ENCODE measurements at places on chromosomes 7 and 10.
A peak's percentile ranks its signal among the peaks of the same experiment; 100 is the strongest.

- no peak for DNase-seq
Observed at GRCh38 chr10:86413046-86413728, 46.6 kb upstream of the GRID1 start.

DNA sequence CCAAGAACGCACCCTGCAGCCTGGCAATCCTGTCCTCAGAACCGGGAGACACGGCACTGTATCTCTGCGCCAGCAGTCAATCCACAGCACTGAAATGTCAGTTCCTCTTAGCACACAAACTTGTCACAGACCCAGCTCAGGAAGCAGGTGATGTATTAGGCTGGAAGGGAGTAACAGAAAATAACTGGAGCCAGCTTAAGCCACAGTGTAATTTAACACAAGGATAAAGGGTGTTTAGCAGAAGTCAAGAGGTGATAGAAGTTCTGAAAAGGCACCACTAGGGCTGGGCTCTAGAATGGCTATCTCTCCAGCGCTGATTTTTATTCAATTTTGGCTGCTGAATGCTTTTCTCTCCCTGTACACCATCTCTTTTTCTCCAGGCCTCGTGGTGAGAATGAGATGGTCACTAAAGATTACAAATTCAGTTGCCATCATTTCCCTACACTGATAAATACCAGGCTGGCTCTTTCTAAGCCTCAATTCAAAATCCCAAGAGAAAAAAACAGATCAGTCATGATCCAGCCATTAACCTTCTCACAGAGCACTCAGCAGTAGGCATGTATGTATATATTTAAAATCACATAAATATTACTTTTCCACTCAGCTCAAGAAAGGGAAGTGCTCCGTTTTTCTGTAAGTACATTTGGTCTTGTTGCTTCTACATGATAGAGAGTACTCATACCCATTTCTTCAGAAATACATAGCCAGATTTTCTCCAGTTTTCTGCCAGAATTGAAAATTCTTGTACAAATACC lies 102.7 kb upstream of the PRSS1 start:
- DNase-seq = no peak

GRCh38 chr7:14170872-14171271 lies 181.4 kb upstream of the ETV1 start:
- DNase-seq = no peak

DNA sequence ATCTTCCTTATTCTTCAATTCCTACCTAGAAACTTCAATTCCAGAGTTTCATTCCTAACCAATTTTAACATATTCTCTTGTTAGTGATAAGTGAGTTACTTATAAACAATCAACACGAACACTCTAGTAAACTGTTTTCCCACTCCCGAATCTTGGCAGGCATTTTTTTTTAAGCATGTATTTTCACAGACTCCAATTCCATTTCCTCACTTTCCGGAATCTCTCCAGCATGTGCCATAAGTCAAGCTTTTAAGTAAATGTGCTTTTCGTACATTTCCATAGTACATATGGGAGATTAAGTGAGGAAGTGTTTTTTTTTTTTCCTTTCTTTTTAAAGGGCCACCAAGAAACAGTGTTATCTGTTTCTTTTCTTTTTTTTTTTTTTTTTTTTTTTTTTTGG lies 89.1 kb downstream of the FGFR2 start:
- no peak for DNase-seq

- no peak for DNase-seq
Observed at GRCh38 chr7:132133501-132133900, 442.8 kb downstream of the PLXNA4 start.

DNA sequence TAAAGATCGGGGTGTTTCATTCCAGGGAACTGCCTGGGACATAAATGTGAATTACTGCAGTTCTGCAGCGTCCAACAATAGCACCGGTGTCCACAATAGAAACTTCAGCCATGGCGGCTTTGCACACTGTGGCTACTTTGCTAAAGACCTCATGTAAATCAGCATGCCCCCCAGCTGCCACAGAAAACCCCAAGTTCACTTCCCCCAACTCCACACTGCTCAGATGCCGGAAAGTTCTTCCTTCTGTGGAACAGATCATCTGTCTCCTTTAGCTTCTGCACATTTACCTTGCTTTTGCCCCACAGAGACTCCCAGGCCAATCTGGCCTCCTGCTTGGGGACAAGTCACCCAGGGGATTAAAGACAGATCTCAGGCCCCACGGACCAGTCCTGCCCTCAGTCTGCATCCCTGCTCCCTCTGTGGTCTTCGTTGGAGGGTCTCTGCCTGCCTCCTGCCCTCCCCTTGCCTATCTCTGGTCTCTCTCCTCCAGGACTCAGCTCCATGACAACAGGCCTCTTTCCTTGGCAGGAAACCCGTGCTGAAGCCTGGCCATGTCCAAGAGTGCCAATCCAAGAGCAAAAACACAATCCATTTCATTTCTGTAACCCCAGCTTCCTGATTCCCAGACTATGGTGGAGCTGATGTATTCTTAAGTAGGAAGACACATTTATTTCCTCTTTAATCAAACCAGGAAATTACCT lies 403.2 kb downstream of the RPS24 start:
- no peak for DNase-seq

GRCh38 chr7:152489044-152489443 lies 53.2 kb upstream of the KMT2C start:
- DNase-seq = no peak

GRCh38 chr10:49047128-49047639 lies 68.1 kb downstream of the VSTM4 start:
- DNase-seq = no peak

DNA sequence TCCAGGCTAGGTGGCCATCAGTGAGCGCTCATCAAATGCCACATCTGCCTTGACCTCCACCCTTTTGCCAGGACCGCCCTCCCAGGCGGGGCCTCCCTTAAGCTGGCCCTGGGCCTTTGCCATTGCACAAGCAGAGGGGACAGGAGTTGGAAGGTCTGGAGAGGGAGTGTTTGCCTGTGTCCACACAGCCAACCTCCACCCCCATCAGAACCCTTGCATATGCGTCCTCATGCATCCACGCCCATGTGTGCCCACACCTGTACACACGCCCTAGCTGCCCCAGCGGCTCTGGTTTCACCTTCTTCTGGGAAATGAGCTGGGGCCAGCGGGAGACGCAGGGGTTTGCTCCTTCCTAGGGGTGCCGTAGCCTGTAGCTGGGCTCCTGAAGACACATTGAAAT lies 64.0 kb downstream of the NEURL1 start:
- no peak for DNase-seq

- no peak for DNase-seq
Observed at GRCh38 chr10:102405632-102406031, 10.1 kb downstream of the NFKB2 start.

GRCh38 chr7:29243910-29244655 lies 49.5 kb downstream of the CHN2 start:
- DNase-seq = no peak

GRCh38 chr10:23158370-23158769 lies 33.7 kb upstream of the PTF1A start:
- DNase-seq = no peak

- no peak for DNase-seq
Observed at GRCh38 chr10:36489181-36489580, 636.2 kb upstream of the ANKRD30A start.

GRCh38 chr7:95545007-95545615 lies 51.2 kb downstream of the PDK4 start:
- no peak for DNase-seq

GRCh38 chr10:113293167-113293566 lies 259.7 kb upstream of the HABP2 start:
- DNase-seq = no peak

- DNase-seq = peak; percentile 45
Observed at GRCh38 chr10:30751678-30752331, 122.3 kb upstream of the LYZL2 start.

GRCh38 chr7:37081436-37081835 lies 357.1 kb upstream of the AOAH start:
- DNase-seq = no peak

- no peak for DNase-seq
Observed at GRCh38 chr10:124640538-124641231, 103.5 kb downstream of the FAM53B start.

- DNase-seq = no peak
Observed at GRCh38 chr10:22455068-22455857, 110.0 kb downstream of the SPAG6 start.

- no peak for DNase-seq
Observed at GRCh38 chr10:77925410-77925794, 1.2 kb downstream of the DLG5 start.

GRCh38 chr10:66844176-66844942 lies 81.5 kb upstream of the LRRTM3 start:
- DNase-seq = no peak

DNA sequence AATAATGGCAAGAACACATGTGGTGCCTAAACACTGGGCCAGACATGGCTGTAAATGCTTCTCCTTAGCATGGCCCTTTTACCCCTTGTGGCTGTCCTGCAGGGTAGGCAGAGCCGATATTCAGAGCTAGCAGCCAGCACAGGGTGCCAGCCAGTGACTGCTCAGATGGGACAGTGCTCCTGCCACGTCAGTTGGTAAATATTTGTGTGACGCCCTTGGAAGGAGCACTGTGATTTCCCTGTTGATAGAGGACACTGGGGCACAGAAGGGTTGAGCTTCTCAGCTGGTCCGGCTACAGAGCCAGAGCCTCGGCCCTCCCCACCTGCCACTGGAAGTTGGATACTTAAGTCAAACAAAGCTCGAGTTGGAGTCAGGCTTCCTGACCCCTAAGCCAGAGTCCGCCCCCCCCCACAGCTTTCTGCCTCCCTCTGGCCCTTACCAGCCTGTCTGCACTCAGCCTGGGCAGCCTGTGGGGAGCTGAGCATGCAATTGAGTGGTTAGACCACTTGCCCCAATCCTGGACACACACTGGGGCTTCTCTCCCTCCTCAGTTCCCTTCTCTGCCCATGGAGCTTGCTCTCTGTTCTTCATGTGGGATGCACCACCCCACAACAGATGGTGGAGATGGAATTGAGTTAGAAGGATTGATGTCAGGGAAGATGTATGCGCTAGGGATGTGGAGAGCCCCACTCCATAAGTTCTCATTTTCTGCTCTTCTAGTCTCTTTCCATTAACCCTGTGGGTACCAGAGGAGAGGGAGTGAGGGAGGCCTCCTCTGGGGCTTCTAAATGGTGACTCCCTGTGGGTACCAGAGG lies 350.8 kb downstream of the PLXNA4 start:
- DNase-seq = no peak

- DNase-seq = no peak
Observed at GRCh38 chr10:72525277-72525676, 100.6 kb downstream of the MICU1 start.

- DNase-seq = no peak
Observed at GRCh38 chr10:71381611-71382010, 15.1 kb upstream of the CDH23 start.

DNA sequence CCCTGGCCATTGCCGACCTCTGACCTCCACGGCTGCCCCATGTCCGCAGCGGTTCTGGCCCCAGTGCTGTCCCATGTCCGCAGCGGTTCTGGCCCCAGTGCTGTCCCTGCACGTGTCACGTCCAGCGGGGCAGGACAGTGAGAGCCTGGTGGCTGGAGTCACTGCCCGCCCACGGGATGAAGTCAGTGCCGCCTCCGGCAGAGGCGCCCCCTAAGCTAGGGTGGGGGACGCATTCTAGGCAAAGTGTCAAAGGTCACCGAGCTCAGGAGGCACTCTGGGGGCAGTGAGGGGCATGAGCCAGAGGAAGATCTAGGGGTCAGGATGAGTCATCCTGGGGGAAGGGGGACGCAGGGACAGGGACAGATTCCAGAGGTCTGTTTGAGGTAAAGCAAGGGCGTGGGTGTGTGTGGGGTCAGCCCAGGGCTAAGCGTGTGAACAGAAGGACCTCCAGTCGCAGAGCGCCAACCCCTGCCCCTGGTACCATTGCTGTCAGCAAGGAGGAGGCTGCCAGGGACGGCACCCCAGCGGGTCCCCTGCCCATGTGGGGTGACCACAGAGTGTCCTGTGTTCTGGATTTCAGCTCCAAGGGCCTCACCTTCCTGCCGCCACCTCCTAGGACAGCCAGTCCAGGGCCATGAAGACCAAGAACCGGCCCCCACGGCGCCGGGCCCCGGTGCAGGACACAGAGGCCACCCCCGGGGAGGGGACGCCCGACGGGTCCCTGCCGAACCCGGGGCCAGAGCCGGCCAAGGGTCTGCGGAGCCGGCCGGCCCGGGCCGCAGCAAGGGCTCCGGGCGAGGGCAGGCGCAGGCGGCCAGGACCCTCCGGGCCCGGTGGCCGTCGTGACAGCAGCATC lies 665 bp downstream of the BHLHA15 start:
- no peak for DNase-seq

- DNase-seq = no peak
Observed at GRCh38 chr10:3226960-3227744, 54.6 kb upstream of the PITRM1 start.

DNA sequence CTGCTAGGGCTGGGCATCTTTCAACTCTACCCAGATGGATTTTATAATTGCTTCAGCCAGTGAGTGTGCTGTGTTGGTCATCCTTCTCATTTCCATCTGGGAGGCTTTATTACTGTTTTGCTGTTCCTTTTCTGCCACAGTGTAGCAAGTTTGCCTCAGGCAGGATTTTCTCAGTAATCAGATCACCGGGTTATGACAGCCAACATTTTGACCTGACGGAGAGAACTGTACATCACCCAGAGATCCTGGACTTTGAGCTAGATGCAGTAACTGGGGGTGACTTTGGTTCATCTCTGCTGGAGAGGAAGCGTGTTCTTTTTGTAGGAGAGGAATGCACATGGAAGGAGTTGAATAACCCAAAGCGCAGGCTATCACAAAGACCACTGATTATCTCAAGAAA lies 111.8 kb upstream of the AGR3 start:
- no peak for DNase-seq

DNA sequence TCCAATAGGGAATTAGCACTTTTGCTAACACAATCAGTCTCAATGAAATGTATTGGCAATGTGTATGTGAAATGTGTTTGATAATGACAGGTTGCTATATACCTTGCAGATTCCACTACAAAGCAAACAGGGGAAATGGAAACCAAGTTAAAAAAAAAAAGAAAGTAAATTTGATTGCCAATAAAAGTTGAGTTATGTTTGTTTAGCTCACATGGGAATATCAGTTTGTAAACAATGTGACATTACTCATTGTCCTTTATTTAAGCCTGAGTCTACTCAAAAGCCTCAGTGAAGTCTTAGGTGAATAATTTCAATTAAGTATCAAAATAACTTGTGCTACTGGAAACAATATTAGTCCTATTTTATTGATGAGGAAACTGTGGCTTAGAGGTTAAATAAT lies 285.2 kb downstream of the CACNA2D1 start:
- DNase-seq = no peak

DNA sequence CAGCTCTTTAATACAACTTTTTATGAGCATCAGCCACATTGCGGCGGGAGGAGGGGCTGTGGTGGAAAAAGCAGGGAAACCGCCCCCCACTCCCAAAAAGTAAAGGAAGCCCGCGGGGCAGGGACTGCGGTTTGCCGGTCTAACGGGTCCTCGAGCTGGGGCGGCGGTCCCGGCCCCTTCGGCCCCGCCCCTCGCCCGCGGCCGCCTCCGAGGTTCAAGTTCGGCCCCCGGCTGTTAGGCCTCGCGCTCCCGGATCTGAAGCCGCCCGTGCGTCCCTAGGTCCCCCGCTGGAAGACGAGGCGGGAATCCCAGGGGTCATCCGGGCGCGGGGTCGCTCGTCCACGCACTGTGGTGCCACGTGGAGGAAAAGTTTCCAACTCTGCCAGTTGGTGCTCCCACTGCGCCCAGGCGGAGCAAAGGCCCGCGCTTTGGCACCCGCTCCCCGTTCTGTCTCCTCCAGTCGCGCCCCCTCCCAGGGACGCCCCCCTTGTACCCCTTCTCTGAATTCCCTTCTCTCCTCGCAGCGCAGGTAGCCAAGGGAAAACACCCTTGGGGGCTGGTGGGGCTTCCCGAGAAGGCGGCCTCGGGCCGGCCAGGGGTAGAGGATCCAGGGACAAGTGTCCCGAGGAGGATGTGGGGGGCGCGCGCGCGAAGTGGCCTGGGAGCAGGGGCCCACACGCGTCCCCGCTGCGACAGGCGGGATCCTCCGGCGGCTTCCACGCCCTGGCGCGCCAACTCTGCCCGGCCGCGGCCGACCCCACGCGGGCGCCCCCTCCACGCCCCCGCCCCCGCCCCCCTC lies 798 bp upstream of the AUTS2 start:
- DNase-seq = no peak
